ENCODE measurements at places on chromosomes 6 and 20. TPM values are rescaled to one million over a fixed set of nuclear protein-coding genes. Genes with fewer than 3 reads are reported as not detected.

- DNase-seq, result no peak
Observed at GRCh38 chr6:39062014-39062740, 13.6 kb downstream of the GLP1R start.

DNA sequence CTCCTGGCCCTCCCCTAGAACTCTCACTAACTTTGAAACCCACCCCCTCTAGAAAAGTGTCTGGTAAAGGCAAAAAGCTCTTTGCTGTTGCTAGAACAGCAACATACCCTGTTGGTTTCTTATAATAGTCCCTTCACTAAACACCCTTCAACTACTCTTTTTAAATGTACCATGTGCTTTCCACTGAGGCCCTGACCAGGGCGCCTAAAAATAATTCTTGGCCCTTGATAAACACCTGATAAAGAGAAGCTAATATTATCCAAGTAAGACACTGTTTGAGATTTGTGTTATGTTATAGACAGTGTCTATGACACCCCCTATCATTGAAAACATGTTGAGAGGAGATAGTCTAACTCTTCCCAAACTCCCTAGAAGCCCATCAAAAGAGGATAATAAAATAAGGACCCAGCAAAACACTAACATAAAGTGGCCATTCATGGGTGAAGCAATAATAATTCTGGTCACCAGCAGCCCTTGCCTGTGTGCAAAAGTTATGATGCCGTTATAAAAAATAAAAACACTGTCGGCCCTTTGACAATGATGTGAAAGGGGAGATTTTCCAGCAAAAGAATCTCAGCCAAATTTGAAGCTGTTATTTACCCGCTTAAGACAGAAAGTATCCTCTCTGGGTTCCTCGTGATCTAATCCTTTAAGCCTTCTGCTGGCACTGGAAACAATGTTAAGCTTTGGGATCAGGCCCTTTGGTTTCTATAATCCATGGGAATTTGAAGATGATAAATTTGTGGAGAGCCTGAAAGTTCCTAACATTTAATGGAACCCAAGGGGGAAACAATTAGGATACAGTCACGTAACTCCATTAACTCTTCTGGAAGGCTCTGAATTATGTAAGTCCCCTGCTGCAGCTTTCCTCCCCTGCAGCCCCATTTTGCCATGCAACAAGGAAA is 122.6 kb upstream of the PLCB4 start:
- DNase-seq, result no peak

GRCh38 chr6:164628302-164628931 is 681.0 kb downstream of the C6orf118 start:
- DNase-seq, result no peak

DNA sequence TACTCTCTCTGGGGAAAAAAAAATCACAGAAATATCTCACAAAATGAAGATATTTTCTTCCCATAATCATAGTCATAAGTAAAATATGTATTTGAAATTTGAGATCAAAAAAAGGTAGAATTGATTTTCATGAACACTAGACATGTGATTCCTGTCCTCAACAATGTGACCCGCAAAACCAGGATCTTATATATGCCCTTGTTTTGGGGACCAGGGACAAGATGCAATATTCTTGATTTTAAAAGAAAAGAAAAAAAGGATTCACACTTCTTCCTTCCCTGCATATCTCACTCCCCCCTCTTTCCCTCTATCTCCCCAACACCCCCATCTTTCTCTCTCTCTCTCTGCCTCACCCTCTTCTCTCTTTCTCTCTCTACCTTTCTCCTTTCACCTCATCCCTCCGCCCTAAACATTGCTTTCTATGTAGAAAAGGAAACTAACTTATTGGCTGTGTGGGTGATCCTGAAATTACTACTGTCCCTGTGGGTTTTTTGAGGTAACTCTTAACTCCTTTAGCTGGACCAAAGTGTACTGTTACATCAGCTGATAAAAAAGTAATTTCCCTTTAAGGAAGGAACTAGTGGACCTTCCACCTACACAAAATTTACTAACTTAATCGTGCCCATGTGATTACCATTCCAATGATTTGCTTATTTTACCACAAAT is 85.6 kb downstream of the AIG1 start:
- DNase-seq, result no peak

DNA sequence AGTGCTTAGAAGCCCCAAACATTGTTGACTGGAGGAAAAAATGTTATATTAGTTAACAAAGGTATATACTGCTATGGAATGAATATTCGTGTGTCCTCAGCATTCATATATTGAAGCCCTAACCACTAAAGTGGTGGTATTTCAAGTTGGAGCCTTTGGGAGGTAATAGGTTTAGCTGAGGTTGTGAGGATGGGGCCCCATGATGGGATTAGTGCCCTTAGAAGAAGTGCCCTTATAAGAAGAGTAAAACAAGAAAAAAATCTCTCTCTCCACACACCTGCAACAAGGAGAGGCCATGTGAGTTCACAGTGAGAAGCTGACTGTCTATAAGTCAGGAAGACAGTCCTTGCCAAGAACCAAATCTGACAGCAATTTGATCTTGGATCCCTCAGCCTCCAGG is 761.7 kb upstream of the FLRT3 start:
- no peak for DNase-seq

DNA sequence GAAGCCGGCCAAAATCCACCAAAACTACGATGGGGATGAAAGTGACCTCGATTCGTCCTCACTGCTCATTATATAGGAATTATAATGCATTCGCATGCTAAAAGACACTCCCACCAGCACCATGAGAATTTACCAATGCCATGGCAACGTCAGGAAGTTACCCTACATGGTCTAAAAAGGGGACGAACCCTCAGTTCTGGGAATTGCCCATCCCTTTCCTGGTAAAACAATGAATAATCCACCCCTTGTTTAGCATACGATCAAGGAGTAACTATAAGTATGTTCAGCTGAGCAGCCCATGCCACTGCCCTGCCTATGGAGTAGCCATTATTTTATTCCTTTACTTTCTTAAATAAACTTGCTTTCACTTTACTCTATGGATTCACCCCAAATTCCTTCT is 20.1 kb upstream of the FAM110A start:
- DNase-seq, result no peak

GRCh38 chr6:166418691-166419143 is 36.0 kb upstream of the MPC1 start:
- DNase-seq, result no peak

- DNase-seq, result peak; percentile 15
Observed at GRCh38 chr6:3527651-3527977, 70.8 kb upstream of the SLC22A23 start.

DNA sequence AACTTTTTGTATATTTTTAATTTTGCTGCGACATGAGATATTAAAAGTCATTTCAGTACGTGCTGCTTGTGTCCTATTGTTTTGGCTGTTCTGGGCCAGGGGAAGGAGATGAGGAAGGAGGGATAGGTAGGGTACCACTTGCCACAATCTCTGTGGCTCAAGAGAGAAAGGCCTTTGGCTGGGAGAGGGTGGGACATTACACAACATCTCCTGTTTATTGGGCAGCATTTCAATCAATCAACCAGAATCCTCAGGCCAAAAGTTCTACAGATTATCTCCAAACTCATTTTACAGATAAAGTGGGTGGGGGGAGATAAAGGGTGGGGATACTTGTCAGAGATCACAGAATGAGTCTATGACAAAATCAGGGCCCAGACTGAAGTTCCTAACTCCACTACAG is 6.9 kb upstream of the CCM2L start:
- DNase-seq, result no peak

GRCh38 chr6:32147401-32148132 is 4.2 kb downstream of the PRRT1 start:
- DNase-seq, result no peak

DNA sequence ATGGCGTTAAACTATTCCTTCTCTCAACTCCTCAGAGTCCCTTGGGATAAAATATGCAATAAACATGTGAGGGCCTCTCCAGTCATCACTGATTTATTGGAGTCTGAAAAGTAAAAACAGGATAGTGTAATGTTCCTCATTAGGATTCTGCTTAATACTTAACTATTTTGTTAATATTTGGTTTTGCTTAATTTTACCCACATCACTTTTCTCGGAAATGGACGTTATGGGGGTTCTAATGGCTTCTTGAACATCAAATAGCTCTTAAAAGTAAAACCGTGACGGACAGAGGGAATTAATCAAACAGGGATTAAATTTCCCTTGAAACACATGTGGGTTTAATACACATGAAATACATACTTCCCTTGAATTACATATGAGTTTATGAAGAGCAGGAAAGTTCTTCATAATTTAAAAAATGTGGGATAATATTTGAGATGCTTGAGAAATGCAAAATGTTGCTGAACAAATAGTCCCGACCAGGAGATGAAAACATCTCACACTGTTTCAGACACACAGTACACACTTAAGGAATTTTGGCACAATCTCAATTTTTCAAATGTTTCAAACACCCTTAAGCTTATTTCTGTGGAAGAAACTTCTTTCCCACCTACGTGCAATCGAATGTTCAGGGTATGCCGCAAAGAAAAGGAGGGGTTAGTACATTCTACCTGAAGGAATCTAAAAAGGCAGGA is 38.4 kb upstream of the EIF2S2 start:
- no peak for DNase-seq

DNA sequence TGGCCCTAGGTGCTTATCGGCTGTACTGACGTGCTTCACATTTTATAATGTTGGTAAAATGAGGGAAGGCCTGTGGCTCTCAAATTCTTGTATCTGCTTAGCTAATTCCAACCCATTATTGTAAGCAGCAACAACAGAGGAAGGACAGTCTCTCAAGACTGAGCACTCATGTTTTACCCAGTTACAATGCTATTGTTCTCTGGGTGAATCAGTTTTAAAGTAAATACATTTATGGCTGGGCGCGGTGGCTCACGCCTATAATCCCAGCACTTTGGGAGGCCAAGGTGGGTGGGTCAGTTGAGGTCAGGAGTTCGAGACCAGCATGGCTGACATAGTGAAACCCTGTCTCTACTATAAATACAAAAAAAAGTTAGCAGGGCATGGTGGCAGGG is 194.6 kb downstream of the PRKN start:
- no peak for DNase-seq

DNA sequence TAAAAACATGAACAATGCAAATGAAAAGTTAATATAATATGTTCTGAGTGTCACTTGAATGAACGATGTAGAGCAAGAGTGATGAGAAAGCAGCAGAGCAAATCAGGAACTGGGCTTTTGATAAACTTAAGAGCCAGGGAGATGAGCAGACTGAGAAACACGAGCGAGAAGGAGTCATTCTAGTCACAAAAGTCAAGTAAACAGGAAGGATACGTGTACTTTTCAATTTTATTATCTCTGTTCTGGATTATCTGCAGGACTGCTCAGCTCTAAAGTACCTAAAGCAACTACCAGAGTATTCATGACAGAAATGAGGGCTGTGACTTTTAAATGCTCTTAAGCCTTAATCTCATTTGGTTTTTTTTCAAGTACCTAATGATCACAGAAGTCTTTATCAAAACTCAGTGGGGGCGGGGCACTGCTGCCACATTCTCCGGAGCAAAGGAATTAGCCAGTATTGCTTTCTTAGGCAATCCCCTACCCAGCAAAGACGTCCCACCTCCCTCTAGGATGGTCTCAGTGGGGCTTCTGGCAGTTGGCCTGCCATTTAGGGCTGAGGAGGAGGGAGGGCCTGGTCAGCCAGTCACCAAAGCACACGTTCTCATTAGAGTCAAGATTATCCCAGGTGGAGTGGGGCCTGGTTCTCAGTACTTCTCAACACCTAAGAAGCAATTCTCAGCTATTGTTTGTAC is 8.6 kb downstream of the MAN1A1 start:
- no peak for DNase-seq

DNA sequence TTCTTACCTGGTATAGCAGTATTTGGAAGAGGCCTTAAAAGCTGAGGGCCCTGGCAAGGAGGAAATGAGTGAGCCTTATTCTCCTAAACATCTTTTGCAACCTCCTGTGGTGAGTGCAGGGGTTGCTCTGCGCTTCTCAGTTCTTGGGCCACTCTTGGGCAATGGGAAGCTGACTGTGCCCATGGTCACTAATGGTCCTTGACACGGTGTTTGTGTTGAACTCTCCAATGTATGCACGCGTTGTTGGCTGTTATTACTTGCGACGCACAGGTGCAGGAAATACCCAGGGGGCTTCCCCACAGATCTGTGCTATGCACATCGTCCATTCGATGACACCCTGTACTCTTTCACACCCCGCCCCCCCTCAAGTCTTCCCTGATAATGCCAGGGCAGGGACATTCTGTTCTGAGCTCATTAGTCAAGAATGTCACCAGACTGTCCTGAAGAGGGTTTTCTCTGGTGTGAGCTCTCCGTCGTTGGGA is 79.7 kb downstream of the EDN1 start:
- no peak for DNase-seq

DNA sequence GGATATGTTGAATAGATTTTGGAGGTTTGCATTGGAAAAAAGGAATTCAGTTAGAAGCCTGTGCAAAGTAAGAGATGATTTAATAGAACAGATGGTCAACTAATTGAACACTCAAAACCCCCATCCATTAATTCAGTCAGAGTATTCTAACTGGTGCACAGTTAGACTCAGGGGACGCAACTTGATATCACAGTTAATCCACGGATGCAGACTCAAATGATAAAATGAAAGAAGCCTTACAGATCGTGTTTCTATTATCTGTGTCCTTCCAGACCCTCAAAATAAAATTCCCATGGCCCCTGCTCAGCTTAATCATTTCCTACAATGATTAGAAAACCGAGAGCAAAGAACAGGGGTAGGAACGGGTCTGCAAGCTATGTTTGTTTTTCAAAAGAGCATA is 45.4 kb upstream of the DTNBP1 start:
- no peak for DNase-seq

DNA sequence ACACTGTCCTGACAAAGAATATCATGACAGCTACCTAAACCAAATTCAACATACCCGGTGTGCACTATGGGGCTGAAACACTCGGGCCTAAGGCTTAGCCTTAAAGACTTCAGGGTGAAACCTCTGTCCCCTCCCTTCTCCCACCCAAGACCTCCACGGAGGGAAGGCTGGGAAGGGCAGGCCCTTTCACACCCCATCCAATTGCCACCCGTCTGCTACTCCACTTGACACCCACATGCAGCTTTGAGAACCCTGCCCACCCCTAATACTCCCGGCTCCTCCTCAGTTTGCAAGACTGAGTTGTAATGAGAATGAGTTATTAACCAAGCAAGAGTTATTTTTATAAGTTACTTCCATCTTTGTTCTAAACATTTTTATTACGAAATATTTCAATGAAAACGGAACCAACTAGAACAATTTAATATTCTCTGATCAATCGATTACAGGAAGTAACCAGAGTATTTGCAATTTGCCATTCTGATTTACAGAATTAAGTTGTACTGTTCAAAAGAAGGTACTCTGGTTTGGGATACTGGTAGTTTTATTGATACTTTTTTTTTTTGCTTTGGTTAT is 3.7 kb downstream of the TAF4 start:
- DNase-seq, result no peak

ZNF391 gene
- 8.0 TPM for total RNA-seq

TDRD6 gene
- 0.73 TPM for total RNA-seq

RAET1L gene
- total RNA-seq, result not detected

PAX1 gene
- total RNA-seq, result not detected

TAP1 gene
- 26.3 TPM for total RNA-seq
